ENCODE measurements at places on chromosomes 2 and 18.

DNA sequence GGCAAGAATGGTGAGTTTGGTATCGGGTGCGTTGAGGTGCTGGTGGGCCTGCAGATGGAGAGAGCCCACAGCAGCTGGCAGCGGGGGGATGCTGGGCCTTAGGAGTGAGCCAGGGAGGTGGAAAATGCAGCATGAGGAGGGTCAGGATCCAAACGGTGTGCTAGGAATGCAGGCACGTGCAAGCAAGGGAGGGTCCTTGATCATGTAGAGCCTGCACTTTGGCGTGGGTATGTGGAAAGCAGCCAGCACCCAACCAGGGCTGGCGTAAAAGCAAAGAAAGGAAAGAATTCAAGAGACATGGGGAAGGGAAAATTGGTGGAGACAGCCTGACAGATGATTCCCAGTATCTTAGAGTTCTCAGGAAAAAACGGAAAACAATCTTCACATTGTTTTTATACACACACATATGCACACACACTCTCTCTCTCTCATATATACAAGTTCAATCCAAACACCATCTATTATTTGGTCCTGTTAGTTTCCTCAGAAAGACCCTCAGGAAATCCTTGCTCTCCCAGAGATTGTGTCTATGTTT is 46.3 kb downstream of the LTBP1 start:
- DNase-seq, result no peak

GRCh38 chr2:105866216-105867185 is 121.8 kb downstream of the NCK2 start:
- no peak for DNase-seq

DNA sequence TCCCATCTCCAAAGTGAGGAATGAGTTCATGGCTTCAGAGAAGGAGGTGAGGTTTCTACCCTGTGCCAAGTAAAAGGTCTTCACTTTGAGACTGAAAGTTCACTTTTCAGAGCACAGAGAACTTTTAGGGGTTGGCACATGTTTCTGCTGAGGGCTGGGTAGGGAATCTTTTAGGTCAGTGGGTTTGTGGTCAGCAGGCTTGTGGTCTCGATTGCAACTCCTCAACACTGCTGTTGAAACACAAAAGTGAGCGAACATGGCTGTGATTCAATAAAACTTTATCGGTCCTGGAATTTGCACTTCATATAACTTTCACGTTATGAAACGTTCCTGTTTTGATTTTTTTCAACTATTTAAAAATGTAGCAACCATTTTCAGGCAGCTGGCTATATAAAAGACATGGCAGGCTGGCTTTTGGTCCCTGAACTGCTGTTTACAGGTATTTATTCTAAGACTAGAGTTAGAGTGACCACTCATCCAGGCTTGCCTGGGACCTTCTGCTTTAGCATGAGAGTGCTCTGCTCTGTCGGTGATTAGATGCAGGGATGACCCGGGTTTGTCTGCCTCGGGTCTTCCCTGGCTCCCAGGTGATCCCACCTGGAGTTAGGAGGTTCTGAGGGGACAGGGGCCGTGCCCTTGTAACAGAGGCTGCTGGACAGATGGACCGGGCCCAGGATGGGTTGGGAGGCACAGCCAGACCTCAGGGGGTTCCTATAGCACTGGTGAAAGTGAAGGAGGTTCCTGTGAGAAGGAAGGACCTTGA is 62.7 kb upstream of the TAF1B start:
- no peak for DNase-seq

DNA sequence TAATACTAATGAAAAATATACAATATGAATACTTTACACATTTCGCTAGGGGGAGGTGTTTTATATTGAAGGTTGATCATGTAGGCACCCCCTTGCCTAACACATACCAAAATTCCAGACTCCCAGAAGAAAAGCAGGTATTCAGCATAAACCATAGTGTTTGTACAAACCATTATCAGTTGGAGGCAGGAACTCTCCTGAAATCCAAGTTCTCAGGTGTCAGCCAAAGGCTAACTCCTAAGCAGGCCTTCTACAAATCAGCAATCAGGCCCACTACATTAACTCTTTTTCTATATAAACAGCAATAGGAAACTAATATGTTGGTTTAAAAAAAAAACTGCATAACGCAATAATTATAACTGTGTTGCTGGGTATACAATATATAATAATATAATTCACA is 44.5 kb downstream of the MAP3K2 start:
- no peak for DNase-seq

DNA sequence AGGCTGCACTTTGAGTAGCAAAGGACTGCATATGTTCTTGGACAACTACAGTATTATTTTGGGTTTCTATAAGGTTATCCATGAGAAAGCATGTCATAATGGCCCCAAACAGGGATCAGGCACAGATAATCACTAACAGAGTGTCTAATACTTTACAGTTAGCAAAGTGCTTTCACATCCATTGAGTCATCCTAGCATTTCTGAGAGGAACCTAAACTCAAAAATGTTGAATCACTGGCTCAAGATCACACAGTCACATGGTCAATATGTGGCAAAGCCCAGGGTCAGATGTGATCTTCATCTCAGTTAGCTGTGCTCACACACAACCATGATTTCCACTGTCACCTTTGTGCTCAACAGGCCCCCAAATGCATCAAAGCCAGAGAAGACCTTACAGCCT is 156.1 kb upstream of the VRK2 start:
- no peak for DNase-seq

DNA sequence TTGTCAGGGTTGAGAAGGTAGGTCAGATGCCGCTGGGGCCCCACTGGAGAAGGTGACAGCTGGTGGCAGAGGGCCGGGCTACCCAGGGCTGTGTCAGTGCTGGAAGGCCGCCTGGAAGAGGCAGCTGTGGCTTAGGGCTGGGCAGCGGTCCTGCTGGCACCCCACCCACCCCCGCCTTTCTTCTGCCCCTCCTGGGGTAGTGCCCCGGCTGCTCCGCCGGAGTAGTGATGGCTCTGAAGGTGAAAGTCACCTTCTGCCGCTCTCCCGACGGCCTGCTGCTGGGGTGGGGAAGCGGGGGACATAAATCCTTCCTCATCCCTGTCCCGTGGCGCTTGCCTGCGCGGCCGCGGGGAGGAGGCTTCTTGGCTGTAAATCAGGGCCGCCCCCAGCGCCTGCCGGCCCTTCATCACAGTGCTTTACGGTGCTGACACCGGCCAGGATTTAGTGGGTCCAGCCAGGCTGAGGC is 332.2 kb downstream of the DYSF start:
- no peak for DNase-seq

DNA sequence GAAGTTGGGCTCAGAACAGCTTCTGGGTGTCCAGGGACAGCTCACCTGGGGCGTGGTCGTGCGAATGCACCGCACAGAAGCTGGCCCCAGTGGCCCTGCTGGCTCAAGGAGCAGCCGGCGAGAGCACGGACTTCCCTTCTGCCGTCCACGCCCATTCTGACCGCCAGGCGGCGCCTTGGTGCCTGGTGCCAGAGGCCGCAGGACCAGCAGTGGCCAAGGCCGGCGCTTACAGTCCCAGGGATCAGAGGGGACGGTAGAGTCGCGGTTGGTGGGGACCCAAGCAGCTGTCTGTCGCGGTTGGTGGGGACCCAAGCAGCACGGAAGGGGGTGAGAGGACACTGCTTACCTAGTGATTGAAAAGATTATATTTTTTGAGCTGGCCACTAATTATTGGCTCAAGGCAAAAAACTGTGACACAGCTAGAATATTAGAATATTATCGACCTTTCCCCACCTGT is 25.7 kb downstream of the NPPC start:
- peak; percentile 76 for DNase-seq

DNA sequence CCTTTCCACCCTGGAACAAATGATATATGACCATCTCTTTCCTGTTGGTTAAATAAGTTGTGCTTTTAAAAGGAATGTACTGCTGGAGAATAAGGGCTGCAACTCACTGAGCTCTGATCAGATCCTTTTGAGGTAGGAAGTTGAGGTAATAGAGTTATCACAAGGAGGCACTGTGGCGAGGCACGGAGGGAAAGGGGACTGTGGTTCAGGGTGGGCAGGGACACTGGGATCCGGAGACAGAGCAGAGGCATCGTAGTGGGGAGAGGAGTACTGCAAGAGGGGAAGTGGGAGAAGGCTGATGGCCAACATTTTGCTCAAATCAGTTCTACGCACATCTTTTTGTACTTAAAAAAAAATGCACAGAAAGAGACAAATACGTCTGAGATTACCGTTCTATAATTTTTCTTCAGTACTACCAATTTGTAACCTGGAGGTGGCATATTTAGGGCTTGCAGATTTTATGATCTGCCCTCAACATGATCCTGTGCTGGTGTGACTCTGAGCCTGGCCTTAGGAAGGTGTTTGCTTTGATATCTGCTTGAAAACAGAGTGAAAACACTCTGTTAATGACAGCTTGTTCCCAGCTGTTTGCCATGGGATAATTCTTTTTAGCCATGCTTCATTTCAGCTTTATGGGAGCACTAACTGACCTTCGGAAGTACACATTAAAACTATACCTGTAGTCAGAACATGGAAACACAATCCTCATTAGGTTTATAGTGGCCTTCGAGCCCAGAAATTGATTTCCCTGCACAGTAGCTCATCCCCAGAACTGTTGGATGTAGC is 168.1 kb downstream of the KCNE4 start:
- DNase-seq, result no peak

GRCh38 chr2:109369671-109370191 is 240.7 kb downstream of the SH3RF3 start:
- no peak for DNase-seq

DNA sequence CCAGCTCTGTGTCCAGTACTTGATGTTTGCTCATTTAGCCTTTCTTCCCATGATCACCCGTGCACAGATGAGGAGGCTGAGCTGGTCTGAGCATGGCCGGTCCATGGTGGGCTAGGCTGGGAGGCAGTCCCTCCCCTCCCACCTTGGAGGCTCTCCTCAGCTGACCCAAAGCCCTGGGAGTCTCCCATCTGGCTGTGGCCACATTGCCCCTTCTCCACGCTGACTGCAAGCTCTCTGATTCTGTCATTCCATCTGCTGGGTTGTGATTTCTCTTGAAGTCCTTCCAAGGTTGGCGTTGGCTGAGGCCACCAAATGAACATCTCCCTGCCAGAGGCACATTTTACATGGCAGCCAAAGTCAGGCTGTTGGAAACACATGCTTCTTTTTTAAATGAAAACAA is 44.0 kb downstream of the ACKR3 start:
- no peak for DNase-seq

GRCh38 chr18:59696311-59697235 is 650 bp downstream of the CCBE1 start:
- peak; percentile 15 for DNase-seq

GRCh38 chr18:245282-245847 is 22.5 kb downstream of the THOC1 start:
- DNase-seq, result no peak

All from left ventricle myocardium inferior (tissue), 1 donor.